H7 (cell line): ENCODE measurements at places on chromosomes 2 and 18.

DNA sequence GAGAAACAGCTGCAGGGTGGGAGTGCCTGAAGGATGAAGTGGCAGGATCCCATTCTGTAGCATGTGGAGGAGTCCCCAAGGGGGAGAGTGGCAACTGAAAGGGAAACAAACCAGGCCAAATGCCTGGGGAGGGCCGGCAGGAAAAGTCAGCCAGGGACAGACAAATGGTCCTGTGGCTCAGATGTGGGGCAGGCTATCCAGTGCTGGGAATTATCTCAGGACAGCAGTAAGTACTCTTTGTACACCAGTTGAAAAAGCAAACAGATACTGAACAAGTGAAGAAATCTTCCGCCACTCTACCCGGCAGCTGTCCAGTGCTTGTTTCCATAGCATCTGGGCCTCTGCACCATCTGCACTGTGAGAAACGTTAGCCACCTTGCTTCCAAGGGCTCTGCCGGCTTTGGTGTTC, 408.9 kb downstream of the LRATD1 start:
- no peak for DNase-seq

GRCh38 chr18:33560686-33561370, 17.2 kb upstream of the ASXL3 start:
- no peak for DNase-seq

DNA sequence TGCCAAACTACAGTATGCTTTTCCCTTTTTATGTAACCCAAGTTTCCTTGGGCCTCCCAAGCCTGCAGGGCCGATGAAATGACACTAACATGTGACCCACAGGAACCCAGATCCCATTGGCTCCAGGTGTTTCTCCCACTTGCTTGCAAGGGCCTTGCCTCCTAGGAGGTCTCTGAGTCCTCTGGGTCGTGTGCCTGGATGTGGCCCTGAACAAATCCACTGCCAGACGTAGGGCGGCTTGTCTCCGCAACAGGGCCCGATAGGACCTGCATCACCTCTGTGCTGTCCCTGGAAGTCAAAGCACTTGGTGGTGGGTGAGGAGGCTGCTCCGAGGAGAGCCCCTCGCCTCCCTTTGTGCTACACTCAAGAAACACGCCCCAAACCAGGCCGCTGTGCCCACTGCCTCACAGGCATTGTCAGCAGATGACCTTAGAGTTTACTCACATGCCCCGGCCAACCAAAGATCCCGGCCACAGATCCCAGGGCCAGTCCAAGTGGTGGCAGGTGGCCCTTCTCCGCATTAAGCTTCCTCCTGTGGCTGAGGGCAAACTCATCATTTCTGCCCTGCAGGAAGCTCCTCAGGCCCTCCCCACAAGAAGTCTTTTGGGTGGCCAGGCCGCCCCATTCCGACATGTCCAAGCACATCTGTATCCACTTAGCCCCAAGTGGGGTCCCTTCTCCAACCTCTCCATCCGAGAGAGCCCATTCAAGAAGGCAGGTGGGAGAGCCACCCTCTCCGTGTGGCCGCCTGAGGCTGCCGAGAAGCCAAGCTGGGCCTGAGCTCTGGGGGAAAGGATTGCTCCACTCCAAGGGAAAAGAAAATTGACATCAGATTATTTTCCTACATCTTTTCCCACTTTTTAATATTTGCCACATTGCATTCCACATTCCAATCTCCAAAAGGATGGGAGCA, 76.7 kb downstream of the GFPT1 start:
- DNase-seq, result no peak

GRCh38 chr2:68151037-68151436, 6.7 kb upstream of the PNO1 start:
- no peak for DNase-seq

DNA sequence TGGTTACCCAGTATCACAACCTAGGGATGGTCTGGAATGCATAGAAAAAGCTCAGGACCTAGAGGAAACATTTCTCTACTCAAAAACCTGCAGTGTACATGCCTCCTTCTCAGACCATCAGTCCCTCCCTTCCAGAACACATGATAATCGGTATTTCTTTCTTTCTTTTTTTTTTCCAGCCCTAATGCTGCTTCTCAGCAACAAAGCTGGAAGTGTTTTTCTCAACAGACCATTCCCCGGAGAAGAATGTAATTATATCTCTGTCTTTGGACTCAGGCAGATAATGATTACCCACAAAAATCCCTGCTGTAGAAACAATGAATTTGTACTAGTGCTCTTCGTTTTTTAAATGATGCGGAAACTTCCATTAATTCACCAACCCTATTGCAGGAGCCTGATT, 44.1 kb upstream of the NDUFV2 start:
- no peak for DNase-seq

DNA sequence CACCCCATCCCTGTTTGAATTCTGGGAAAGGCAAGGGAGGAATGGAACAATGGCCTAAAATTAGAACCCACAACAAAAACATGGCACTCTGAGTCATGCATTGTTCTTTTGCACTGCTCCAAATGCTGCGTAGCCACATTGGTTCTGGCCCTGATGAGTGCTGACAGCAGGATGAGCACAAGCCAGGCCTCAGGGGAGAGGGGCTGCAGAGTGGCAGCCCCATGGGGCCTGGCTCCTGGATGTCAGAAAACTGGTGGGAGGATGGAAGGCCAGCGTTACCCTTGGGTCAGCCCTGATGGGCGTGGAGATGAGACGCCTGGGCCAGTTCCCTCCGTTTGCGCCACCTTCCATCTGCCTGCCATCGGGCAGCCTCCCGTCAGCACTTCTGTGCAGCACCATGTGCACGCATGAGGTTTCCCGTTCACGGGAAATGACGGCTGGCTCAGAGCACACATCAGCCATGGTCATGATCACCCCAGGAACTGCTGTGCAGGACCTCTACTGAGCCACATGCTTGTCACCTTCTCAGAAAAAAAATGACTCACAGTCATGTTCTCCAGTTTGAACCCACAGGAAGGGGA, 65.6 kb downstream of the CYP26B1 start:
- DNase-seq, result no peak

- no peak for DNase-seq
Measured at GRCh38 chr2:68225119-68225632, 27.2 kb downstream of the PPP3R1 start.

DNA sequence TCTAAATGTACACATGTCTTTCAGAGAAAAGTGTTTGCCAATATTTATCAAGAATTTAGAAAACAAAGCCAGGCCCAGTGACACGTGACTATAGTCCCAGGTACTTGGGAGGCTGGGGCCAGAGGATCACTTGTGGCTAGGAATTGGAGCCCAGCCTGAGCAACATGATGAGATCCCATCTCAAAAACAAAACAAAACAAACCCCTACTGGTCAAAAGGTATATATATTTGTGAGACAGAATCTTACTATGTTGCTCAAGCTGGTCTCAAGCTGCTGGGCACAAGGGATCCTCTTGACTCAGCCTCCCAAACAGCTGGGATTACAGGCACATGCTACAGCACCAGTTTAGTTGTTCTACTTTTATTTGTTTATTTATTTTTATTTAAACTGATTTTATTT, 79.2 kb downstream of the ZDBF2 start:
- no peak for DNase-seq

- DNase-seq, result no peak
Measured at GRCh38 chr2:129713337-129713736, 266.1 kb upstream of the RAB6C start.

GRCh38 chr2:166572937-166573336, 78.9 kb upstream of the SCN7A start:
- DNase-seq, result no peak

DNA sequence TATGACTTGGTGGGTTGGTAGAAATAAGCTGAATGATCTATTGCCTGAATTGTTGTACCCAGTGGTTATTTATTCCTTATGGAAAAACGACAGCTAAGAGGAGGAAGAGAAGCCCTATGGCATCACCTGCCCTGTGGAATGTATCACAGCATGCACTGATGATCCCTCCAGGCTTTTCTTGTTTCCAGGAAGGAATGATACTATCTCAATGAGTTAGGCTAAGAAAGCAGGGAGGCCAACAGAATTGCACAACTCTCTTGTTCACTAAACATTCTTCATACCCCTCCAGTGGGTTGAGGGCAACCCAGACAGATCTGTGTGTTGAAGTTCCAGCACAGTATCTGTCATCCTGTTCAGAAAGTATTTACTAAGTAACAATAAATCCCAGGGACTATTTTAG, 1001.7 kb upstream of the GYPC start:
- no peak for DNase-seq

DNA sequence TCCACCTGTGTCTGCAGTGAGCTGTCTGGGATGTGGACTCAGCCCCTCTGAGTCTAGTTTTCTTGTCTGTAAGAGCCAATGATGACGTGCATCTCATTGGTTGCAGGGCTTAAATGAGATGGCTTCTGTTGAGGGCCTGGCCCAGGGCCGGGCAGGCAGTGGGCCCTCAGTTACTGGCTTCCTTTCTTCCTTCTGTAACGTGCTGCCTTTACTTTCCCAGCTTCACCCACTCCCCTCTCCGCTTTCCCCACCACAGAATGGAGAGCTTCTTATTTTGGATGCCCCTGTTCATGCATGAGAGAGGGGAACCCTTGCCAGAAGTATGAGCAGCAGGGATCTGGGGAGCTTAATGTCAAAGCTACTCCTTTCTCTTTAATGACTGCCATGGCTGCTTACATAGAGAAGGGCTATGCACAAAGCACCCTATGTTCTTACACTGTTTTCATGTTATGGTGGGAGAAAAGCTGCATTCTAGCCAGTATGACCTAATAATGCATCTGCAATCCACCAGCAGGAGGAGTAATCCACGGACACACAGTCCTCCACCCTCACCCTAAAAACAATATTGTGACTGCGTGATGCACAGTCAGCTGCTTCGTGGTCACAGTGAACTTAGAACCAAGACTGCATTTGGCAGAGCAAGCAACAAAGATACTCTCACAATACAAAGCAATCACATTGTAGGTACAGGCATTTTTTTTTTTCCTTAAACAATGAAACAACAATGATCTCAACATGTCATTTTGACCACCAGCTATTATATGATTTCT, 37.2 kb downstream of the CREG2 start:
- DNase-seq, result no peak

- peak; percentile 54 for DNase-seq
Measured at GRCh38 chr2:237474442-237474911, 12.6 kb upstream of the MLPH start.

DNA sequence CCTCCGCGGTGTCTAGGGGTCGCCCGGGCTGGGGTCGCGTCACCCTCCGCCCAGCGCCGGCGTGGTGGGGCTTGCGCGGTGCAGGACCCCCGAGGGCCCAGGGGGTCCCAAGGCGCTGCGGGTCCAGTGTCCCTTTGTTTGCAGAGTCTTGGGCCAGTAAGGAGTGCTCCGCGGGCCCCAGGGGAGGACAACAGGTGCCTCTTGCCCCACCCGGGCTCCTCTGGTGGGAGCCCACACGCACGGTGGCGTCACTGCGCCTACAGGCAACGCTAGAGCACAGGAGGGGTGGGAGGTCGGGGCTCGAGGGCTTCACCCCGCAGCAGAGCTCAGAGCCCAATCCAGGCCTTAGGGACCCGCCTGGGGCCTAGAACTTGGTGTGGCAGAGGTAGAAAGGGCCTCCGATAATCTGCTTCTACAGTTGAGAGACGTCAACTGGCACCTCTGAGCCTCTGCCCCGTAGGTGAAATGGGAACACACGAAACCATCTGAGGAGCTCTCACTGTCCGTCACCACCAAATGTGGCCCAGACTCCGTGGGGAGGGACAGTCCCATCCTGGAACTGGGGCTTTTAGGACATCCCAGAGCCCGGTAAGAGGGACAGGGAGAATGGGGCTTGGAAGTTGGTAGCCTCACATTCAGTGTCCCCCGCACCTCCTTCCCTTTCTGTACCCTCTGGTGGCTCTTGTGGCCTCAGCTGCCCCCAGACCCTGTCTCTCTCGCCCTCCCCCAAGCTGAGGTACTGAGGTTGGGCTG, 1.4 kb downstream of the ARID5A start:
- peak; percentile 69 for DNase-seq

- DNase-seq, result no peak
Measured at GRCh38 chr18:48775372-48776155, 175.2 kb downstream of the SMAD7 start.

DNA sequence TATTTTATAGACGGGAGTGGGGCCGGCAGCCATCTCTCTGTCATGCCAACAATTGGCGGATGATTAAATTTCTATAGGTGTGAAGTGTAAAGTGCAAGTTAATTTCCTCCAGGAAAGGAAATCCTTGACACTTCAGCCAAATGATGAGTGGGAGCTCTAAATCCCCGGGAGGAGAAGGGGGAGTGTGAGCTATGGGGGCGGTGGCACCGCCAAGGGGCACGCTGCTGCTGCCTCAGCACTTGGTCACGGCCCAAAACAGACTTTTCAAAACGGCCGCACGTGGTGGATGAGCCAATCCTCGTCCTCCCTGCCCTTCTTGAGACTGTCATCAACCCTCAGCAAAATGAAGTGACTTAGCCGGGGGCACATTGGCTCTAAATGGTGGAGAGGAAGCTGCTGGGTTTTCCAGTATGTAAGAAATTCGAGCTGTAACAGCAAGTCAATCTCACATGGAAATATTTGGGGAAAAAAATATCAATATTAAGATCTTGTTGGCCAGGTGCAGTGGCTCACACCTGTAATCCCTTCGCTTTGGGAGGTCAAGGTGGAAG, 200.8 kb downstream of the TFCP2L1 start:
- DNase-seq, result no peak

DNA sequence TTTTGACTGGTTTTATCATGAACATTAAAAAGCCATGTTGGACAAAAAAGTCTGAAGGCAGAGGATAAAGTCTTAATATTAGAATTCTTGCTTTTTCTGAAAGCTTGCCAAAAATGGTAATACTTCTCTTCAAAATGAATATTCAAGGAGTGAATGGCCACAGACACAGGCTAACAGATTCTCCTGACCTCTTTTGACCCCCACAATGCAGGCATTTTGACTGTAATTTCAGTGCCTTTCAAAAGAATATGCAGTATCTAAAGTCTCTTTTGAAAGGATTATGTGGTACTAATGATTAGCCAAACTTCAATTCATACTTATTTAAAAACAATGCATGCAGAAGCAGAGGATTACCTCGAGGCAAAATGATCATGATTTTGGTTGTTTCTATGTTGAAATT, 557.8 kb upstream of the GCFC2 start:
- no peak for DNase-seq

DNA sequence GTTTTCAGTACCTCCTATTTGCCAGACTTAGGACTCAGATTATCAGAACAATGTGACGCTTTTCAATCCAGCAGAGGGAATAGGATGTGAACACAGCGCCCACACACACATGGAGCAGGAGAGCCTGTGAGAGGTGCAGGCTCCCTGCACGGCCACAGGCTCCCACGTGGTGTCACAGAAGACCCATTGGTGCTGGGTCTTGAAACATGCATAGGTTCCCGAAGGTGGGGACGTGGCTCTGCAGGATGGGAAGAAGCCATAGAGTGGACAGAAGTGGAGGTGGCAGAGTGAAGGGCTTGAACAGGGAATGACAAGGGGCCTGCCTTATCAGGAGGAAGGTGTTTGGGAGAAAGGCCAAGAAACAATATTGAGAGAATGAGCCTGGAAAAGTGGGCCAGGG, 78.5 kb upstream of the BCL2L11 start:
- DNase-seq, result no peak

DNA sequence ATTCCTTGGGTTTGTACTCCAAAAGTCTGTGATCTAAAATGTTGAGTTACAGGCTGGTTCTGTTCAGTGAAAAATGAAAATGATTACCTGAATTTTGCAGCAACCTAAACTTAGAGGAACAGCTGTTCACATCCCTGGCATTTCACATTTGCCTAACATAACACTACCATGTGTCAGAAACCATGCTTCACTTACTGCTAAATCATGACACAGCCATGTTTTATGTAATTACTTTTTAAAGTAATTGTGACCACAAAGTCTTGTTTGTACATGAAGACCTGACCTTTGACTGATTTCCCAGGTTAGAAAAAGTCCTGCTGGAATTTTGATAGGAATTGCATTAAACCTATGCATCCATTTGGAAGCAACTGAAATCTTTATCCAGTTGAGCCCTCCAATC, 79.1 kb downstream of the FAM168B start:
- DNase-seq, result no peak

- no peak for DNase-seq
Measured at GRCh38 chr2:10906926-10907625, 4.7 kb upstream of the KCNF1 start.
